ENCODE measurements at places on chromosomes 7 and 10.

DNA sequence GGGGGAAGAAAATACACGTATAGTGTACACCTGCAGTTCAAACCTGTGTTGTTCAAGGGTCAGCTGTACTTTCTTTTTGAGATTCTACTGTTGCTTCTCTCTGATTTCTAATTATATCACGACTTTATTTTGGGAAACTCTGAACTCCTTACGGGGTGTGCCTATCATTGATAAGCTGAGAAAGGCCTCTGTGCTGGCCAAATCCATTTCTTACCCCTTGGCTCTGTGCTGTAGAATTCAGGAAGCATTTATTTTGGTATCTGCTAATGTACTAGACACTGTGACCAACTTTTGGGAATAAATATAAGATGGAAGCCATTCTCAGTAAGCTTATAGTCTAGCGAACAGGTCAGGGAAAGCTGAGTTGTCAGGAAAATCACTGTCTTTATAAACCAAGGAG lies 26.9 kb upstream of the RPA3 start:
- DNase-seq: no peak

DNA sequence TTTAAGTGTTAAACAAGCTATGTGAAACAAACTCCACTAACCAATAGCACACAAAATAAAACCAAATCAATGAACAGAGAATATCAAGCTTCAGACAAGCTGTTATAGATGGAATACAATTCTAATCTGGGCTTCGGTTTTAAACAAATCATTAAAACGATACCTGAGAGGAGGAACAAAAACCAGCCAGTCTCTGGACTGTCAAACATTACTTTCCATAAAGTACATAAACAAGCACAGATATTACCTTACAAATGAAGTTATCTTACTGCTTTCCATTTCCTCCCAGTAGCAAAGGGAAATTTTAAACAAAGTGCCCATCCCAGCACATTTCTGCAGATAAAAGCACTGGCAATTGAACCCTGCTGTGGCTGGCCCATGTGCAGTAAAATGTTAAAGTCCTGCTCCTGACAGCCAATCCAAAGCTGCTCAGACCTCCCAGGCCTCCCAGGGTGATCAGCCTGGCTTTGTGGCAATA lies 128.0 kb downstream of the NRCAM start:
- DNase-seq: no peak

- DNase-seq: no peak
These were observed 201.3 kb downstream of the REEP3 start for GRCh38 chr10:63722537-63722936.

DNA sequence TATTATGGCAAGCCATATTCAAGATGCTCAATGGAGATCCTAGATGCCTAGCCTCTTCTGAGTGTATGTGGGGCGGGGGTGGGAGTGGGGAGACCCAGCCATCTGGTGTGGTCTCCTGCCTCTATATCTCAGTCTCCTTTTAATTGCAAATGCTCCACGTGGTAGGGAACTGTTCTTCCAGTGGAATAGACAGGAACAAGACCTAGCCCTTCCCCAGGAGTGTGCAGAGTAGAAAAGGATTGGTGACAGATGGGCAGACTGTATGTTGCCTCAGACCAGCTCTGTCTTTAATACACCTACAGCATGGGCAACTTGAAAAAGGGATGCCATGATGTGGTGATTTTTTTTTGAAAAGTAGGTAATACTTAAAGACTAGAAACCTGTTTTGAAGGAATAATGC lies 12.6 kb downstream of the CYP3A5 start:
- no peak for DNase-seq

Data from tongue (tissue), 3 donors.